ENCODE measurements at places on chromosomes 2 and 18.

GRCh38 chr2:125364192-125364983 is 1291.6 kb upstream of the GYPC start:
- no peak for DNase-seq

- DNase-seq: no peak
Observed at GRCh38 chr2:109343460-109343859, 214.5 kb downstream of the SH3RF3 start.

- no peak for DNase-seq
Observed at GRCh38 chr2:157803952-157804351, 72.2 kb downstream of the ACVR1 start.

DNA sequence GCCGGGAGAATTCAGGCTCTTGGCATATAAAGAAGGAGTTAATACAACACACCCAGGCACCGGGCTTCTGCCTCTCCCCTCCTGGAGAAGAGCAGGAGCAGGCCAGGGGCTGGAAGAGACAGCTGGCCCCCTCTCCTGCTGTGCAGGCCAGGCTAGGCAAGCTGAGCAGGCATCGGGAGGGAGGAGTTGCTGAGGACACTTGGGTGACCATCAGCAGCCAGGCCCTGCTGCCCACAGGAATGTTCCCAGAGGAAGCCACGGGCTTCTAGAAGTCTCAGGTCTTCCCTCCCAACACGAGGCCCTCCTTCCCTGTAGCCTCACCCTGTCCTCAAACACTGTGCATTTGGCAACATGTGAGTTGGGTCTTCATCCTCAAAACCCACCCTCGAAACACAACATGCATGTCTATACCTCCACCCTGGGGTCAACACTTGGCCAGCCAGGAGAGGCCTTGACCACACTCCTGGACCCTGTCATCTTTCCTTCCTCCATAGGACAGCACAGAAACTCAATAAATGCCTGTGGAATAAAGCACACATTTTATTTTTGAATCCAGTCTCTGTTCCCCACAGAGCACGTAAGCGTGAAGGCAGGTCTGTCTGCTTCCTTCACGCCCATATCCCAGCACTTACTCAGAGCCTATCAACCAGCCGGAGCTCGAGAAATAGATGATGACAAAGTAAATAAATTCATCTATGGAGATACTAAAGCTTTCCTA is 433.8 kb upstream of the ID2 start:
- no peak for DNase-seq

DNA sequence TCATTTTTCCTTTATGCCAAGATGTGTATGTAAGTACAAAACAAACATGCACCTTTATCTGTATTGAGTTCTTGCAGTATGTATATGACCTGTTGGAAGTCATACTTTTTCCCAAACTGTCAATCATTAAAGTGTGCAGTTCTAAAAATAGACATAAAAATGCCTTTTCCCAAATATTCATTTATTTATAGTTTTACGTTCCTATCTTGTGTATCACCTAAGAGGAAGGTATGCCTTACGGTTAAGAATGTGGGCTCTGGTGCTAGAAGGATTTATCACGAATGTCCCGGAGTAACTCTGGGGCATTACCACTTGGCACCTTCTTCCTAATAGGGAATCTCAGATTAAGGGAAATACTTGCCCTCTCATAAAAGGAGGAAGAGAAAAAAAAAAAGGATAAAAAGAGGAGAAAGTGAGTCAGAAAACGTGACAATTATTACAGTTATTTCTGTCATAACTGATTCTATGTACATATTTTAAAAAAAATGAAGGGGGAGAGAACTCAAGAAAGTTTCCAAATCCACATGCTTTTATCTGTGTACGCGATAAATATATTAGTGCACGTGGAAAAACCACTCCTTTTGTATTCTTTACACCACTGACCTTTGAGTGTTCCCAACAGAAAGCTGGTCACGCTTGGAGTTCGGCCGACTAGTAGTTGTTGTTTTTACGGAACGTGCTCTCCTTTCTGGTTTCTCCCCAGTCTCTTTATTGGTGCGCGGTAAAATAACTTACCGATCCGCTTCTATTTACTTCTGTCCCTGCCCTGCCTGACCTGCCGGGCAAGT is 721 bp downstream of the MCEE start:
- DNase-seq: no peak

DNA sequence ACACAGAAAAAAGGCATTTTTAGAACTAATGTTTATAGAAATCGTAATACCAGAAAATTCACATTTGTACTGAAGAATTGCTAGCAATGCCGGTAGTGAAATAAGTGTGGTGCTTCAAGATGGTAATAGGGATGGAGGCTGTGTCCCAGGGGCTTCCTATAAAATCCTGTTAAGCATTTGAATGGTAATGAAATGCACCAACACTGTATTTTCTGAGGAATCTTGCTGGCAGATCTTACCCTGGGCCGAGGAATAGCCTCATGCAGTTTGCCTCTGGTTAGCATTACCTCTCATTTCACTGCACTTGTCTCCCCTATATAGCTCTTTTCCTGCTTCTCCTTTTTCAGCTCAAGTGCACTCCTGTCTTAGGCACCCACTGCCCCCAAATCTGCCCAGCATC is 501.6 kb upstream of the NRP2 start:
- no peak for DNase-seq

Data from islet precursor cell (in vitro differentiated cells).